ENCODE measurements at places on chromosomes 2 and 18.

DNA sequence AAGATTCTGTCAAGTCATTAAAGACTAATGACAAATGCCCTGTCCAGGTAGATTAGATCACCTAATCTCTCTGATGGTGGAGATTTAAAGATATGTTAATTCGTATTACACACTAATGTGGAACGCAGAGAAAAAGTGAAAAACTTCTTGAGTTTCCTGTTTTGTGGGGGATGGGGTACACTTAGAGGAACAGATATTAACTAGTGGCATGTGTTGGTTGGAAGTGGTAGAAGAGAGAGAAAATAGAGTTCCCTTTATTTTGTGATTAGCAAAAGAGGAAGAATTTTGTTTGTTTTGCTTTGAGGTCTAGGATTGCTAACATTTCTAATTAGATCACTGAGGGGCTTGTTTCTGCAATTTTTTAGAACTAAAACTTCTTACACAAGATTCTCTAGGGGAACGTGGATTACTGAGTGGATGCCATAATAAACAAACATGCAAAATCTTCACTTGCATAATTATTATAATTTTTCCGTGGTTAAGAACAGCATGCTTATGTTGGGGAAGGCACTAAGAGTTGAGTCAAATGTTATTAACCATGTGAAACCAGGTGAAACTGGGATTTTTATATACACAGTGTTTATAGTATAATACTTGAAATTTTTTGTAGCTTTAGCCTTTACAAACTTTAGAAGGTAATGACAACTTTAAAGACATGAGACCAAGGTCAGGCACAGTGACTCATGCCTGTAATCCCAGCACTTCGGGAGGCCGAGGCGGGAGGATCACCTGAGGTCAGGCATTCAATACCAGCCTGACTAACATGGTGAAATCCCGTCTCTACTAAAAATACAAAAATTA, 97.4 kb upstream of the STK17B start:
- DNase-seq, result no peak

DNA sequence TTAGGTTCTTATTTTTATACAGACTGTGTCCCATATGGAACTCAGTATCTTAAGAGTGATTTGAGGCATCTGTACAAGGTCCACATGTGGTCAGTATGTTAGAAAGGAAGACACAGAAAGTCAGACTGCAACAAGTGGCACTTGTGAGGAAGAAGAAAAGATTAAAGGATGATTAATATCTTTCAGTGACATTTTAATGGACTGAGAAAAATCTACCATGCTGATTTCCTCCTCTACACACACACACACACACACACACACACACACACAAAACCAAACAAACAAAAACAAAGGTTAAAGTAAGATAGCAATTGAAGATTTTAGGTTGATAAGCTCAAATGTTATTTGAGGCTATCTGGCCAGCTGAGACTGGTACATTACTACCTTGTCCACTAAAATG, 94.5 kb upstream of the CHRNA1 start:
- DNase-seq, result no peak

DNA sequence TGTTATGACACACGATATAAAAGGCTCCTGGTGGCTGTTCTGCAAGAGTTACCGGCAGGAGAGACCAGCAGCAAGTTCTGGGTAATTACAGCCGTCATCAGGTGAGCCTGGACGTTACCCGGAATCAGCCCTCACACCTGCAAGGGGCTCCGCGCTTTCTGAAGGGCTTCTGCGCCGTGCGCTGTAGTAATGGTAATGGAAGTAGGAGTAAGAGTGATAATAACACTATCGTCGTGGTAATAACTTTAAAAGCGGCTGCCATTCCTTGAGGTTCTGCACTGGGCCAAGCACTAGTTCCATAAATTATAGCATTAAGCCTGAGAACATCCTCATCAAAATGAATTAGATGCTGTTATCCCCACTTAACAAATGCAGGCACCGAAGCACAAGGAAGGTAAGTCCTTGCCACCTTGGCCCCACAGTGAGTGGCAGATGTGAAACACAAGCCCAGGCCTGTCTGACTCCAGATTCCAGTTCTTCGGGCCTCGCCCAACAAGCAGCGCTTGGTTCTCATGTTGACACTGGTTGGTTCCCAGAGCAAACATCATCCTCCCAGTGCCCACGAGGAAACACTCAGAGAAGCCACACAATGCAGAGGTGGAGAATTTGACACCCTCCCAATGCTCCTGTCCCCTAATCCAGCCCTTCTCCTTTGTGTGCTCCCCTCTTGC, 205.2 kb downstream of the EIPR1 start:
- DNase-seq, result no peak

DNA sequence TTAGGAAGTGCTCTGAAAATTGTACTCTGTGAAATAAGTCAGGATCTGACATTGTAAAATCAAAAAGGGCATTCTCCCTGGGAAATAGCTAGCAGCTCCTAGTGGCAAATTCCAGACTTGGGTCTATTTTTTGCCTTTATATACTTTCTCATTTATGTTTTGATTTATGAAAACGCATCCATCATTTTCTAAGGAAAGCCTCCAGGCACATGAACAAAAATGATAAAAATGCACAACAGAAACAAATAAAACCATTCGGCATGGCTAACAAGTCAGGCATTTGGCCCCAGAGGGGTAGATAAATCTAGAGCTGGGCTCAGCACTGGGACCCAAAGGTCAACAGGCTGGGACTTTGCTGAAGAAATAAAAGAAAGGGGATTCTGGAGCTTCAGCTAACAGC, 167.0 kb downstream of the BCL11A start:
- no peak for DNase-seq

DNA sequence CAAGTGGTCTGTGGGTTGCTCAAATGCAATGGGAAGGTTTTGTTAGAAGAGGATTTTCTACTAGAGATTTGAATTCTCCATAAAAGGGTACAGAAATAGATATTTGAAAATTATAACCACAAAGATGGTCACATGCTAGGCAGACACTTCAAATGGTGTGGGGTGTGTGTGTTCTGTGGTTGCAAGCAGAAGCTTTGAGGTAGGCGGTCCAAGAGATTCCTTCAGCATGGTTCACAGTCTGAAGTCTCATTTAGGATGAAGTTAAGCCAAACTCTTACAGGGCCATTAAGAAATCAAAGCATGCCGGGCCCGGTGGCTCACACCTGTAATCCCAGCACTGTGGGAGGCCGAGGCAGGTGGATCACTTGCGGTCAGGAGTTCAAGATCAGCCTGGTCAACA, 38.3 kb upstream of the RMDN2 start:
- no peak for DNase-seq

DNA sequence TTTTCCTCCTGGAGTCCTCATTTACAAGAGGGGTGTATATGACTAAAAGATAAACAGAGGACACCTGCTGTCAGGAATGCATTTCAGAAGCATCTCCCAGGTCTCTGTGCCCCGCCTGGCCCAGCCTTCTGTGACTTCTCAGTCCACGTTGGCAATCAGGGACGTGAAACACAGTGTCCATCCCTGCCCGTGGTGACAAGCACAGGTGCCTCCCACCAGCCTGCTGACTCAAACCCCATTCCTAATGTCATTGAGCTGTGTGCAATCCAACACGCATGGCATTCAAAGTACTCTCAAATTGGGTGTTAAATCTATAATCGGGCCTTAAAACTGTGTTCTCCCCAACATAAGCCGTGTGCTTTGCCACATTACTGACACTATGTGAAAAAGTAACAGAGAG, 343.2 kb downstream of the EIPR1 start:
- DNase-seq, result no peak

GRCh38 chr2:159138642-159139182, 147.8 kb downstream of the WDSUB1 start:
- DNase-seq, result no peak

DNA sequence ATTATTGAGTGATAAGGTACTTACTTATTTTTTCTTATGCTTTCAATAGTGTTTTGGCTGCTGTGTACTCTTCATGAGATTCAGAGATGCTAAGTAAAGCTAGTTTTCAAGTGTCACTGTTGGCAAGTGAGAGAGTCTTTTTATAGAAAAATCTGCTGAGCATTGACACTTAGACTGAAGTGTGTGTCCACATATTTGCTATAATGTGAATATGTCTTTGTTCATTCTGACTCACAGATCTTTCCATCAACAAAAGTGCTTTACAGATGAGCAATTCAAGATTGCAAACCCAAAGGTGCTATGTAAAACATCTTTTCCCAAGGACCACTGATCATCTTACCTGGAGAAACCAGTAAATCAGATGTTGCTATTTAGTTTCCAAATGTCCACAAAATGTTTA, 410.6 kb upstream of the FIGN start:
- no peak for DNase-seq

- DNase-seq, result peak; percentile 1
These were observed 682 bp upstream of the LNPK start for GRCh38 chr2:176002688-176003210.

DNA sequence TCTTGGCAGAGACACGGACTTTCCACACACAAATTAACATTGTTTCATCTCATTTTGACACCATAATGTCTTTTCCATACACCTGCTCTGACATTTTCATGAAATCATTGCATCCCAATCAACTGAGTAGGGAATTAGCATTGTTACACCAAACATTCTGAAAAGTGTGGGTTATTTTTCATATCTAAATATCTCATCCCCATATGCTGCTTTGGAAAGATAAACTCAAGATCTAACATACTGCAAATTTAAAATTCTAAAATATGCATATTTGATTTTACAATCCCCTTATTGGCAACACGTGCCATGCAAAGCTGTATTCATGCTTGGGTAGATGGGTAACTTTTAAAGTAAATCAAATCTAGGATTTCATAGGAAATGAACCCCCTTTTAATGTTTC, 242.9 kb downstream of the ZNF516 start:
- no peak for DNase-seq

DNA sequence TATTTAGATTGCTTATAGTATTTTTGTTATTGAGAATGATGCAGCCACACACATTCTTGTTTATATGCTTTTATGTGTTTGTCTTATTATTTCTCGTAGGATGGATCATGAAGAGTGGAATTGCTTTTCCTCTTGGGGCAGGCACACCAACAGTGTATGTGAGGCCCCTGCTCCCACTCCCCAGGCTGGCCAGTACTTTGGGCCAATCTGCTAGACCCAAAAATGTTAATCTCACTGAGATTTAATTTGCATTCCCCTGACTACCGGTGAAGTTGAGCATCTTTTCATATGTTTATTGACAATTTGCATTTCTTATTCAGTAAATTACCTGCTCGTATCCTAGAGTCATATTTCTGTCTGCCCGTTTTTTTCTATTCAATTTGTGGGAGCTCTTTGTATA, 4.7 kb upstream of the MYCN start:
- no peak for DNase-seq

GRCh38 chr2:20580690-20581437, 70.0 kb downstream of the HS1BP3 start:
- DNase-seq, result no peak

- no peak for DNase-seq
These were observed 593 bp upstream of the SDC1 start for GRCh38 chr2:20225294-20226151.

DNA sequence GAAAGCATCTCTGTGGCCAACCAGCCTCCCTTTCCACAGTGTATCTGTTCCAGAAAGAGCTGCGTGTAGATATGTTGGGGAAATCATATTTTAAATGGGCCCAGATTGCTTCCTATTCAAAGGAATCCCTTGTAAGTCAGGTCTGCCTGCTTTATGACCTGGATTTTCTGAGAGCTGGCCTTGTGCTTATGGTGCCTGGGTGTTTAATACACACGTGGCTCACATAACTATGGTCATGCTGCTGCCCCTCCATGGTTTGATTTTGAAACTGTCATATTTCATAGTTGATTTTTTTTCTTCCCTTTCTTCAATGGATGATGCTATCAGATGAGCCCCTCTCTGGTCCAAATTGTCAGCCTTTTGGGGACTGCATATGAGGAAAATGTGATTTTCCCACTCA, 111.5 kb upstream of the CNGA3 start:
- no peak for DNase-seq

DNA sequence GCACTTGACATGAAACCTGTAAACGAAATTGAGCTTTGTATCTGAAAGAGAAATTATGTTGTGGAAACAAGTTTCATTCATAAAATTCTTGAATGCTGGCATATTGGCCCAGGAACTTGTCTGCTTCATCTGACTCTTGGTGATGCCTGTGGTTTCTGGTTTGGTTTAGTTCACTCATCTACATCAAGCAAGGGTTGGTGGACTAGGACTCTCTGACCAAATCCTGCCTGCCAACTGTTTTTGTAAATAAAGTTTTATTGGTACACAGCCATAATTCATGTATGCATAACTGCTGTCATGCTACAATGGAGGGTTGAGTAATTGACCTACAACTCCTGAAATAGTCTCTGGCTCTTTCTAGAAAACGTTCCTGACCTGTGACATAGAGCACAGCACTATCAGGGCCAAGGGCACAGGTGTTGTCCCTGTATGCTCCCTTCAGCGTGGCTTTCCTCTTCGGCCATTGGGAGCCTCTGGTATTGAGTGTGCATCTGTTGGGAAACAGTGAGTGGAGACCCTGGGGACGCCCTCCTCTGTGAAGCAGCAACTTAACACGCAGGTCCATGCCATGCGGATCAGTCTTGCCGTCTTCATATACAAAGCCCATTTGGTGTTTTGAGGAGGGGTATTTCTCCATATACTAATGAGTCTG, 226.3 kb downstream of the SH3RF3 start:
- no peak for DNase-seq

GRCh38 chr2:134333646-134334189, 79.8 kb downstream of the MGAT5 start:
- no peak for DNase-seq

GRCh38 chr18:3845161-3845560, 395.2 kb downstream of the TGIF1 start:
- DNase-seq, result no peak

DNA sequence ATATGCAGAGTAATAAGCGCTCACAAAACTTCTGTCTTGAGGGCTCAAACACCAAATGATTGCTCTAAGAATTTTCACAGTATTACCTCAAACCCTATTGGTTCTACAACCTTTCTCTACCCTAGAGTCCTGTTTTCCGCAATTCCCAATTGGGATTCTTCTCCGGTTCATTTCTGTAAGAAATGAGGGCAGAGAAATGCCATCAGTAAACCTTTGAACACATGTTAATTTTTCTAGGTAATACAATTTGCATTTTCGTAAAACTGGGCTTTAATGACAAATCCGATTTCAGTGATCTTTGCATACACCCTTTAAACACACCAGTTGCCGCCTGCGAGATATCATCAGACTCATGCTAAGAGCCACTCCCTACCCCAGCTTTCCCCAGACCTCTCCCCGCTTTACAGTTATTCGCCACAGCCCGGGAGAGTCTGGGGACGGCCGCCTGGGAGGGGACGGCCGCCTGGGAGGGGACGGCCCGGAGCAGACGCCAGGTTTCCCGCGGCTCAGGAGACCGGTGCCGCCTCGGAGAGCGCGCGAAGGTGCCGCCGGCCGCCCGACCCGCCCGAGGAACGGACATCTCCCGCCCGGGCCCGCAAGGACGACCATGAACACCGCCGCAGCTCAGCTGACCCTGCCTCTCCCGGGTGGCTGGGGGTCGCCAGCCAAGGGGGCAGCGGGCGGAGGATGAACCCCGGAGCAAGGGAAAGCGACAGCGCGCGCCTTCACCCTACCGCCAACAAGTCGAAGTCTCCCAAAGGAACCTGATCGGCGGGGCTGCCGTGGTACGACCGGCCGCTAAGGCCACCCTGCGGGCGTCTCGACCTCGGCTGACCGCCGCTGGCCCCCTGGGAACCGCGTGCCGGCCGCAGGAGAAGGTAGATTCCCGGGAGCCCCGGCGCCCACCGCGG, 463 bp downstream of the SMC6 start:
- peak; percentile 7 for DNase-seq
